ENCODE measurements at places on chromosomes 12 and 14.

GRCh38 chr14:87888136-87888999 is 104.6 kb downstream of the GALC start:
- no peak for DNase-seq

DNA sequence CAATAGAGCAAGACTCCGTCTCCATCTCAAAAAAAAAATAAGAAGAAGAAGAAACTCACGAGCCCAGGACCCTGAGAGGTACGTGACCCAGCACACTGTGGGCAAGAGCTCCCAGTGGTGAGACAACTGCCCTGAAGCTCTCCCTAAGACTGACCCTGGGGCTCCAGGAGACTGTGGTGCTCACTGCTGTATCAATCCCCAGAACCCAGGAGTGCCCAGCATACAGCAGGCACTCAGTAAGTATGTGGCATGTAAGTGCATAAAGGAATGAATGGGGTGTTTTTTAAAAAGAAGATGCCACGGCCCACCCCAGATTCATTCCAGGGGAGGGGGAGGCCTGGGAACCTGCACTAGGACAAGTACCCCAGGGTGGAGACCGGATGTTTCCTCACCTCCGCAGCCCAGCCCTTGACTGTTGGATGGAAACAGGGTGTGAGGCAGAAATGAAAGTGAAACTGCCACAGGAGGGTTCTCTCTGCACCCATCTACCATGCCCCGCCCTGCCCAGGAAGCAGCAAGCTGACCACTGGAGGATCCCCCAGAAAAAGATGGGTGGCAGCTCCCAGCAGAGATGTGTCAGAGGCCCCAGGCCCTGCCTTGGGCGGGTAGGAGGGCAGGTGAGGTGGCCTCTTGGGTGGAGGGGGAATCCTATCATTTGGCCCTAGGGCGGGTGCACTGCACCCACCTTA is 12.2 kb downstream of the ITPK1 start:
- peak; percentile 54 for DNase-seq

- no peak for DNase-seq
Measured at GRCh38 chr12:121223292-121224285, 13.7 kb downstream of the P2RX4 start.

- no peak for DNase-seq
Measured at GRCh38 chr14:59022144-59022543, 166.3 kb upstream of the DAAM1 start.

GRCh38 chr12:122352394-122352793 is 70.1 kb downstream of the CLIP1 start:
- no peak for DNase-seq

GRCh38 chr12:28023156-28023887 is 50.8 kb upstream of the PTHLH start:
- DNase-seq, result no peak

DNA sequence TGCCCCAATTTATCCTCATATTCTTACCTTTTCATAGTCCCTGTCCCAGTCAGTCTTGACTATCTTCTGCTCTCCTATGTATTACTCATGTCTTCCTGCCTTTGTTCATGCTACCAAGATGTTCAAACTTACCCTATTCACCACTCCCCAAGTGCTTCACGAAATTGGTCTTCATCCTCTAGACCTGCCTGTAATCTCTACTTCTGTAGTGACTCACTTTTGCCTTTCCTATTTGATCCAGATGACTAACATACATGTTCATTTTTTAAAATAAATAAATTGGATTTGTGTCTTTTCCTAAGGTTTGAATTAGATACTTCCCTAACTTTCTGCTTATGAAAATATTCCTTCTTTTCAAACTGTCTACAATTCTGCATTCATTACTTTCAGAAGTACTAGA is 107.7 kb upstream of the PPM1H start:
- DNase-seq, result no peak

DNA sequence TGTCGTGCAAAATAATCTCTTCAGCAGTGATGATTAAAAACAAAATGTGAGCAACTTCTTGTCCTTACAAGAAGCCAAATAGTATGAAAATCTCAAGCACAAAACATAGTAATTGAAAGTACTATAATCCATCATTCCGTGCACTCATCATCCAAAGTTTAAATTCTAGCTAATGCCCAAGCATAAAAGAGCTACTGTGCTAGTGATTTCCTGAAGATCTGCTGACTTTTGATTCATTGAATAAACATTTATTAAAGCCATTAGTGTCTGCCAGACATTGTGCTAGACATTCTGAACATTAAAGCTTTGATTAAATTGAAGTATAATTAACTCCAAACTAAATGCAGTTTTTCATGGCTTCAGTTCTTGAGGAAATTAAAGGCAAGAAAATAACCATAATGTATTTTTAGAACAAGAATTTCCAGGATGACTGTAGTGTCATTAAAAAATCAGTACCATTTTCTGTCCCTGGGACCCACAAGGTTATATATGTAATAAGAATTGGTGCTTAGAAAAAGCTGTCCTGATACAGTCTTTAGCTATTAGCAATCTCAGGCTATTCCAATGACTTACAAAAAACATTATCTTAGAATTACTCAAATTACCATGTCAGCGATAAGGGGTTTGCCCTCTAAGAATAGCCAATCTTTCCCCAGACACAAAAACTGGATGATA is 71.7 kb downstream of the CMAS start:
- no peak for DNase-seq

DNA sequence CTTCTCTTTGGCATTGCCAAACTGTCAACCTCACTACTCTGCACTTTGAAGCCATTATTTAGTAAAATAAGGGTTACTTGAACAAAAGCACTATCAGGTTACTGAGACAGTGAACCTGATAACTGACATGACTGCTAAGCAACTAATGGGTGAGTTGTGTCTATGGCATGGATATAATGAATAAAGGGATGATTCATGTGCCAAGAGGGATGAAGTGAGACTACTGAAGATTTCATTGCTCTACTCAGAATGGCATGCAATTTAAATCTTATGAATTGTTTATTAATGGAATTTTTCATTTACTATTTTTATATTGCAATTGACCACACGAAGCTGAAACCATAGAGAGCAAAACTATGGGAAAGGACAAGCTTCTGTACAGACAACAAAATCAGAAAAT is 74.4 kb downstream of the CEP128 start:
- DNase-seq, result no peak

GRCh38 chr12:3493859-3494176 is 2.8 kb downstream of the PRMT8 start:
- DNase-seq, result no peak

DNA sequence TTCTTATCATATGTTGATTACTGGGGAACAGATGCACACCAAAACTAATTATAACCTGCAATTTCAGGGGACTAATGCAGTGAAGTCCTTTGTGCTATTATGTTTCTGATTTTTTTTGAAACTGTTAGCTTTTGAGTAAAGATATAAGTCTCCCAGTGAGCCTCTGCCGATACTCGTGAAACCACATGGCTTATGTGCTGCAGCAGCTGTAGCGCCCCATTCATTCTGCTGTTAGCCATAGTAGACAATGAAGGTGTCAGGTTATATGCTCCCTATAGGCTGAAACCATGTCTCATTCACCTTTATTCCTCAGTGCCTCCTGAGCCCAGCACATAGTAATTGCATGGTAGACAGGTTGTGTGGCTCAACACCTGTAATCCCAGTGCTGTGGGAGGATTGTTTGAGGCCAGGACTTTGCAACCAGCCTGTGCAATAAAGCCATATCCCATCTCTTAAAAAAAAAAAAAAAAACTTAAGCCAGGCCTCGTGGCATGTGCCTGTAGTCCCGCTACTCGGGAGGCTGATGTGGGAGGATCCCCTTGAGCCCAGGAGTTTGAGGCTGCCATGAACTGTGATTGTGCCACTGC is 25.0 kb downstream of the GOLGA5 start:
- no peak for DNase-seq

DNA sequence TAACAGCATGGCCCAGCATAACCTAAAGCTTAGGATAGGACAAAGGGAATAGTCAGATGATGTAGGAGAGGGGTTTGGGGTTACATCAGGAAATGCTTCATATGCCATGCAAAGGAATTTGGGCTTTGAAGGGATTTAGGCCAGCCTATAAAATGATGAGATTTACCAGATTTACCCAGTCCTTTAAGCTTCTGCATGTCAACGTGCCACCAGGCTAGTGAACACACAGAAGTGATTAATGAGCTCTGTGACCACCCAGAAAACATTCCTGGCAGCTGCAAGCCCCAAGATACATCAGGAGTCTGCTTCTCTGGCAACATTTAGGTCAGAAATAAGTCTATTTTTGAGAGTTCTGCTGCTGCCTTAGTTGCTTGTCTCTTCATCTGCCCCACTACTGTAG is 118.3 kb downstream of the LRIG3 start:
- no peak for DNase-seq

- no peak for DNase-seq
Measured at GRCh38 chr12:29882846-29883245, 99.1 kb upstream of the TMTC1 start.

DNA sequence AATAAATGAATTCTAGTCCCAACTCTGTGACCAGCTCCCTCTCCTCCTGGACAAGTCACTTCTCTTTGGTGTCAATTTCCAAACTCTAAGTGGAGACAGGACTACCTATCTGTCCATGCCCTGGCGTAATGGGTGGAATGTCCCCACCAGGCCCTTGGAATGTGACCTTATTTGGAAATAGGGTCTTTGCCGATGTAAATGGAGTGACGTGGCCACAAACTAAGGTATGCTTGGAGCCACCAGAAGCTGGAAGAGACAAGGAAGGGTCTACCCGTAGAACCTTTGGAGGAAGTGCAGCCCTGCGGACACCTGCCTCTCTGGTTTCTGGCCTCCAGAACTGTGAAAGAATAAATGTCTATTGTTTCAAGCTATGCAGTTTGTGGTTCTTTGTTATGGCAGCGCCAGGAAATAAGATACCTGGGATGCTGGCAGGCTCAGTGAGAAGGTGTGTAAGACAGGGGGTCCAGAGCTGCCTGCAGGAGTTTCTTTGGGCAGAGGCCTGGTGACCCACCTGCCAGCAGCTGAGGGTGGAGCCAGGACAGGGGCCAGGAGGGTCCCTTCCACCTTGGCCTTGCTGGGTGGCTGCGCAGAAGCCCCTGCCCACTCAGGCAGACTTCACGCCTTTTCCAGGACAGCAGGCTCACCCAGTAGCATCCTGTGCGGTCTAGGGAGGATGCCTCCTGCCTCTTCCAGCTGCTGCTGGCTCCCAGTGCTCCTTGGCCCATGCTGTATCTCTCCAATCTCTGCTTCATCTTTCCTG is 45.8 kb downstream of the ARL6IP4 start:
- no peak for DNase-seq

- no peak for DNase-seq
Measured at GRCh38 chr14:85527445-85528035, 2.4 kb upstream of the FLRT2 start.

DNA sequence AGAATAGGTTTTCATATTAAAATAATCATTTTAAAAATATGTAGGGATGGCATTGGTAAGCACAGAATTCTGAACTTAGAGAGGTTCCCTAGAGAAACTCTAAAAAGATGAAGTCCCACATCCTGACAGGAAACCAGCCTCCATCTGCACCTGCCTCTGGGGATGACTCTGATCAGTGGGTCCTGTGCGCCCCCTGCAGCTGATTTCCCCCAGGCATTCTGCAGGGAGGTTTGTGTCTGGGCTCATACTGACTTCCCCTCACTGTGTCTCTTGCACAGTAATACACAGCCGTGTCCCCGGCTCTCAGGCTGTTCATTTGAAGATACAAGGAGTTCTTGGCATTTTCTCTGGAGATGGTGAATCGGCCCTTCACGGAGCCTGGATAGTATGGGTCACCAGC is 602.9 kb downstream of the TMEM121 start:
- no peak for DNase-seq

DNA sequence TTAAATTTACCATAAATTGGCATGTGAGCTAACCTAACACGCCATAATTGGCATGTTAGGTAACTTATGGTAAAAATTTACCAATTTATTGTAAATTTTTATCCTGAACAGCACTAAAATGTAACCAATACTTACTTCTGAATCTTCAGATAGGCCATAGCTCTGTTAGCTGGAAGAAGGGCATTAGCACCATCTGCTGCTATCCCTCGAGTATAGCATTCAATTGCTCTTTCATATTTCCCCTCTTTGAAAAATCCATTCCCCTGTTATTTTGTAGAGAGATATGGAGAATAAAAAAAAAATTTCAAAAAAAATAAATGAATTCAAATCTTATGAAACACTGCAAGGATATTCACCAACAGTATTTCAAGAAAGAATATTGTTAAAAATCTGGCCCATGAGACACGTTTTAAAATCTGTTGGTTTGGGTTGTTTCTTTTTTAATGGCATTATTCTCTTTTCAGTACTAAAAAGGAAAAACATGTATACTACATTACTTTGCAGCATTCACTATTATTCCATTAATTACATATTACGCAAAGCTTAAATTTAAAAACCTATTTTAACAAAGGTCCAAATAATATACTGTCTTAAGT is 19.1 kb downstream of the RPAP3 start:
- DNase-seq, result no peak

- no peak for DNase-seq
Measured at GRCh38 chr12:4196805-4197420, 76.6 kb upstream of the CCND2 start.

GRCh38 chr12:127342861-127343260 is 924.1 kb upstream of the TMEM132C start:
- no peak for DNase-seq

DNA sequence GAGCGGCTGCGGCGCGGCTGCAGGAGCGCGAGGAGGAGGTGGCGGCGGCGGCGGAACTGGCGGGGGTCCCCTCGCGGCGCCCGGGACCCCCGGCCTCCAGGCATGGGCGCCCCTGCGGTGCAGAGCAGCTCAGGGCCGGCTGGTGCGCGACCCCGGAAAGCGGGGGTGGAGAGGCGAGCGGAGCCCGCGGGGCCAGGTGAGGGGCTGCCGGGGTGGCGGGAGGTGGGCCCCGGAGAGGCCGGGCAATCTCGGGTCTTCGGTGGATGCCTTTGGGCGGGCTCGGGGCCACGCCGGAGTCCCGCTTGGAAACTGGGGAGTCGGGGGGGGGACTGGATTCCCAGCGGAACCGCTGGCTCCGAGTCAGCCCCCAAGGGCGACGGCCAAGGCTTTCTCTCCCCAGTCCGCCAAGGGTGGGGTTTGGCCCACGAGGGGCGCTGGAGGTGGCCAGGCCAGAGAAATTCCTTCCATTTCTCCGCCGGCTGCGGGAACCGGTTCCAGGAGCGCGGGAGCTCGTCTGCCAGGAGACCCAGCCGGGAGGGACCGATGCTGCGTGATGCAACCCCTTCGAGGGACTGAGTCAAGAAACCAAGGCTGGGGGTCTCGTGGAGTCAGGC is 13.9 kb upstream of the NR4A1 start:
- DNase-seq, result no peak

GRCh38 chr12:26789731-26790644 is 43.0 kb downstream of the ITPR2 start:
- DNase-seq, result no peak

- no peak for DNase-seq
Measured at GRCh38 chr14:34103176-34103575, 152.3 kb upstream of the EGLN3 start.

- peak; percentile 27 for DNase-seq
Measured at GRCh38 chr12:64221651-64222008, 466 bp downstream of the KICS2 start.

DNA sequence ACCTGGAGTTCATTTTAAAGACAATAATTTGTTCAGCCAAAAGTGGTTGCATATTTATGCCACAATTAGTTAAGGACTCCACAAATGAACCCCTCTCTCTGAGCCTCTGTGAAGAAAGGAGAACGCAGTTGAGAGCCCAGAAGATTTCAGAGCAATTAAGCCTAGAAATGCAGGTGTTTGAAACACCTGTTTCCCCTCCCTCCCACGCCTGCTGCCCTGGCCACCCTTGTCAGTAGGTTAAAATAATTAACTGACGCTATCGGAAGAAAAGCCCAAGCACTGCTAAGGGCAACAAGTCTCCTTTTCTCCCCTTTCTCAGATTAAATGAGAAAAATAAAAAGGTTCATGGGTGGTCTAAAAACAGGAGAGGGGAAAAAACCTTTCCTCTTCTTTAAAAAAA is 99.2 kb downstream of the PPM1A start:
- no peak for DNase-seq

GRCh38 chr14:92539875-92540274 is 26.3 kb downstream of the RIN3 start:
- DNase-seq, result no peak
